ENCODE measurements at places on chromosomes 11 and 22.

DNA sequence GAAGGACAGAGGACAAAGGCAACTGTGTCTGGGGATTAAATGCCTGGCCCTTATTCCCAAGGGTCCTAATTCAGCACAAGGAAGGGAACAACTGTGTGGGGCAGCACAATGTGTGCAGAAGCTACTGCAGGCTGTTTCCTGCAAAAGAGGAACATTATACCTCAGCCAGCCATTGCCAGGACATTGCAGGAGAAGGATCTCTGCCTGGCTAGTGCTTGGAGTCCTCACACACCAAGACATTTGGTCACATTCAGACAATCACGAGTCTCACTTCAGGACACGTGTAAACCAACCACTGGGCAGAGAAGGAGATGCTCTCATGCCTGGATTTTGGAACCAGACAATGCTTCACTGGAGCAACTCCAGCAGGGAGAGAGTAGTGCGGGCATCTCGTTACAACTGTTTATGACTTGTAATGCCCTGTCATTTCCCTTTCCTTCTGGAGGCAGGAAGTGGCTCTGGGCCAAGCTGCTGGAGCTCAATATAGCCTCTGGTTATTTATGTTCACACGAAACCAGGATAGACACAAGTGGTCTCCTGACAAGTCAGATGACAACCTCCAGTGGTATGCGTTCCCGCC, 23.9 kb upstream of the ZC3H12C start:
- no peak for DNase-seq

- DNase-seq: peak; percentile 51
Observed at GRCh38 chr11:120168960-120169681, 31.2 kb upstream of the TRIM29 start.

DNA sequence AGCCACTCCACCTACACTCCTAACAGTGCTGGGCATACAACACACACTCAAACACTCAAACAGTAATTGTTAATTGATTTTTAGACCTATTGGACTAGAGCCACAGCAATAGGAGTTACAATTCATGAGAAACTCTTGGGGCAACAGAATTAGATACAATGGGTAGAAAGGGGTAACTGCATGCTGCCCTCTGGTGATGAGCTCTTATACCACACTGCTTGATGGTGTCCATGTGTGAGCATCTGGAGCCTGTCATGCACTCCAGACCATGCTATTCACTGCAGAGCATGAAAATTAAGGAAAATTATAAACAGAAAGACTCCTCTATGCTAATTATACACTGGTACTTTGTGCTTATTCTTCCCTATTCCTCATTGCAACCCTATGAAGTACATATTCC, 975.5 kb upstream of the CCDC90B start:
- no peak for DNase-seq

DNA sequence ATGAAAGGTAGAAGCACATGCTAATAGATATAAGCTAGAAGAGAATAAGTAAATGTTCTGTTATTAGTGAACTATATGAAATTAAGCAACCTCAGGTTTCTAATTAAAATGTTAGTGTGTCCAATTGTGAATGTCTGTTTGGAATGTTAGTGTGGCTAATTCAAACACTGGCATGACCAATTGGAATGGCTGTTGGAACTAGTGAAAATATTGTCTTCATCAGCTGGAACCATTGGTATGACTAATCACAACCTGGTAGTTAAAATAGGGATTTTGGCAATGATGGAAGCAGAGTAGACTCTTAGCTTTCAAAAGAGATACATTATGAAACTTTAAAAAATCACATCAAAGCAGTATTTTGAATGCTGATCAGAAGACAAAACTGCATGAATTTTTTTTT, 66.8 kb downstream of the CYB5R2 start:
- no peak for DNase-seq

DNA sequence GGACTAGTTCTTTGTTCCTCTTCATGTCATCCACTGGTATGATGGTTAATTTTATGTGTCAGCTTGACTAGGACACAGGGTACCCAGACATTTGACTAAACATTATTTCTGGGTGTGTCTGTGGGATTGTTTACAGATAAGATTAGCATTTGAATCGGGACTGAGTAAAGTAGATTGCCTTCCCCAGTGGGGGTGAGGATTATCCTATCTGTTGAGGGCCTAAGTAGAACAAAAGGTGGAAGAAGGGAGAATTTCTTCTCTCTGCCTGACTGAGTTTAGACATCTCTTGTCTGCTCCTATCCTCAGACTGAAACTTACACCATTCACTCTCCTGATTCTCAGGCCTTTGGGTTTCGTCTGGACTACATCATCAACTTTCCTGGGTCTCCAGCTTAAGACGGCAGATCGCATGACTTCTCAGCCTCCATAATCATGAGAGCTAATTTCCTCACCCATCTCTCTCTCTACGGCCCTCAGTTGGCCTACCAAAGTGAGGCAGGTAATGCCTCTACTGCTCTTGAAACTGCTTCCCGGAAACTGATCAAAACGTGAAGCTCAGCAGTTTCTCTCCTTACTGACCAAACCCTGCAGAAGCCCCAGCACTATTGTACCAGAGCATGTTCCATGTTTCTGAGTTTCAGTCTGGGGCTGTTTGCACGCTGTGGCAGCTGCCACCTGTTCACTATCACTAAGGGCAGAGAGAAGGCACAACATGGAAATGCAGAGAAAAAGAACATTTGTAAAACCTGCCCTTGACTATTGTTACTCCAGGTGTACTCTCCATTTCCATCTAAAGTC, 95.4 kb downstream of the NXPE2 start:
- DNase-seq: no peak
